ENCODE measurements at places on chromosomes 6 and 20.

DNA sequence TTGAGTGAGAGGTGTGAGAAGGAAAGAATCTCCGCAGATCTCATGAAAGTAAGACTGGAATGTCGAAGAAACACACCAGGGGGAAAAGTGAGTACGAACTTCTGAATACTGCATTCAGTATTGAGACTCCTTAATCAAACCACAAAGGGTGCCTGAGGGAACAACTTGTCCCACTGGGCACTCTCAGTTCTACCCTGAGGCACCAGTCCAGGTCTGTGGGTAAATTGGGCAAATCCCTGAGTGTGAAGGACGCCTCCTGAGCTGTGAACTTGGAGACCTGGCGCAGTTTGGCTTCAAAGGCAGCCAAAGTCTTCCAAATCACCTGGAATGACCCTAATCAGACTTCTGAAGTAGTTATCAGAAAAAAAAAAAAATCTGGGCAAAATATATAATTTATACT is 329.7 kb downstream of the BTBD9 start:
- DNase-seq: no peak

DNA sequence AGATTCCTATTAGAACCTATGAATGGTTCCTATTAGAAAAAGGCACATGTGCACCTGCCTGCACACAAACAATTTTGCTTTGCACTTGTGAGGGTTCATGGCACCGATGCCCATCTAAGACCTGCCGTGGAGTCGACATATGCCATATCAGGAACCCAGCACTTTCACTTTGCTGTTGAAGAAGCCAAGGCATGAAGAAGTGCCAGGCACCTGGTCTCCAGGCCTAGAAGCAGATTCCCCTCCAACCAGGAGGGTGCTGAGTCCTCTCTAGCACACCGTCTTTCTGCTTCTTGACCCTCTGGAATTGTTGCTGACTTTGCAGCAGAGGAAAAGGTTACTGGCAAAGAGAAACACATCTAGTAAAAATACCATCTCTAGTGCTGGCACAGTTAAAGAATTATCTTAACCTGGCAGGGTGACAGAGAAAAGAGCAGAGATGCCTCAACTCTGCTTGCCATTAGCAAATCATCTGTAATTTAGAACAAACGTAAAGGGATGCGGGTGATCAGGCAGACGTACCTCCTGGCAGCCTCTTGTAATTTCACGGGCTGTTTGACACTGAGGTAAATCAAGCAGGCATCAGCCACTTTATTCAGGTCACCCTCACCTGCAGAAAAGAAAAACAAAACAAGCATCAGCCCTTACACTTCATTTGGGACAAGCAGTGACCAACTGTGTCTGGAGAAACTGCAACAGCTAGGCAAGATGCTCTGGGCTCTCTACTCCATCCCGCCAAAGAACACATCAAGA is 37.2 kb downstream of the TTI1 start:
- no peak for DNase-seq

- DNase-seq: no peak
Measured at GRCh38 chr20:12775041-12775440, 233.7 kb upstream of the SPTLC3 start.

DNA sequence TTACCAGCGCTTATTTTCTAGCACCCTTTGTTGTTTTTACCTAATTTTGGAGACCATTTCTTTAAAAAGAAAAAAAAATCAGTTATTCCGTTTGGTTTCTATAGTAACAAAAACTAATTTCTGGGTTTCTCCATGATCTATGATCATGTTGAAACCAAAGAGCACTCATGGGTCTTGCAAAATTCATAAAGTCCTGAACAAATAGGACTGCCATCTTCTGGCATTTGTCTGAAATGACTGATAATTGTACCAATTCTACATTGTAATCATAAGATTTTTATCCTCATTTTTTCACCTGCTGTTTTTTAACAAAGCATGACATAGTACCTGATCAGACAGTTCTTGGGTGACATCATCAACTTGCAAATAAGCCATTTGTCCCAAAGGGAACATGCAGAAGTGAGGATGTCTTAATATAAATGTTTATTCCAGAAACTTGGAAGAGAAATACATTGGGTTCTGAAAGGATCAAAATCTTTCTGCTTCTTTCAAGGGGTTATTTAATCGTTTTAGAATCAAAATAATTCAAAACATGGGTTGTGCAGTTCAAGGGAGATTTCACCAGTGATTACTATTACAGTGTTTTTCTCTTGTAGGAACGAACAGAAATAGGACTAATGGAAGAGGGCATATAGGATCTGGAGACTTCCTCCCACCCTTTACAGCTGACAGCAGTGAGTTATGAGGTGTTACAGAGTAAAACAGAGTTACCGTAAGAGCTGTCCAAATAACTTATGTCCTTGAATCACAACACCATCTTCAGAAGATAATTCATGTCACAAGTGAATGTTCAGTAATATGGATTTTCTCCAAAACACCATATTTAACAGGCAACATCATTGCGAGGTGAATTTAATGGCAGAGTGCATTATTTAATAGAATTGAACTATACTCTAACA is 87.1 kb upstream of the GJE1 start:
- no peak for DNase-seq

- no peak for DNase-seq
Measured at GRCh38 chr6:17580518-17581048, 19.5 kb upstream of the FAM8A1 start.

DNA sequence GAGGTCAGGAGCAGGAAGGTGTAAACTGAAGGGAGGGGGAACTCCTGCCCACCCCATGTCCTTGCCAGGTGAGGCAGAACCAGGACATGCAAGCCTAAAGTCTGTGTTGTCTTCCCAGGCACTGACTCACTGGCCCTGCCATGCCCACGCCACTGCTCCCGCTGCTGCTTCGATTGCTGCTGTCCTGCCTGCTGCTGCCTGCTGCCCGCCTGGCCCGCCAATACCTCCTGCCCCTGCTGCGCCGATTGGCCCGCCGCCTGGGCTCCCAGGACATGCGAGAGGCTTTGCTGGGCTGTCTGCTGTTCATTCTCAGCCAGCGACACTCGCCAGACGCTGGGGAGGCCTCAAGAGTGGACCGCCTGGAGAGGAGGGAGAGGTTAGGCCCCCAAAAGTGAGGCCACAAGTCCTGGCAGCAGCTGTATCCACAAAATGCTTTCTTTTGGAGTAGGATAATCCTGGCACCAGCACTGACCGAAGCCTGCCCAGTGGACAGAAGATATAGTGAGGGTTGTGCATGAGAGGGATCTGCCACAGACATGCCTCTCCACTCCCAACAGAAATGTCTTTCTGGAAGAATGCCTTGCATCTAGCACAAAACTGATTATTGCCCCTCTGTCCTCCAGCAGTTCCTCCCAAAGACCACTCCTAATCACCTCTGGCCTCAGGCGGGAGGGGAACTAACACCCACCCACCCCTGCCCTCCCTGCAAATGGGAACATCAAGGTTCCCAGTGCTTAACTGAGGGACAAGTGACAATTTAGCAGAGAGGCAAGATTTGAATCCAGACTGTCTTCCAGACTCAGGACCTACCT is 812 bp downstream of the MYMX start:
- DNase-seq: no peak

Data from activated T-cell treated with anti-CD3 and anti-CD28 coated beads for 24 hours (primary cell).